Bronchial epithelial cell (primary cell): ENCODE measurements at places on chromosomes 7 and 10.

GRCh38 chr10:71236286-71236685 is 23.9 kb downstream of the UNC5B start:
- DNase-seq = no peak

DNA sequence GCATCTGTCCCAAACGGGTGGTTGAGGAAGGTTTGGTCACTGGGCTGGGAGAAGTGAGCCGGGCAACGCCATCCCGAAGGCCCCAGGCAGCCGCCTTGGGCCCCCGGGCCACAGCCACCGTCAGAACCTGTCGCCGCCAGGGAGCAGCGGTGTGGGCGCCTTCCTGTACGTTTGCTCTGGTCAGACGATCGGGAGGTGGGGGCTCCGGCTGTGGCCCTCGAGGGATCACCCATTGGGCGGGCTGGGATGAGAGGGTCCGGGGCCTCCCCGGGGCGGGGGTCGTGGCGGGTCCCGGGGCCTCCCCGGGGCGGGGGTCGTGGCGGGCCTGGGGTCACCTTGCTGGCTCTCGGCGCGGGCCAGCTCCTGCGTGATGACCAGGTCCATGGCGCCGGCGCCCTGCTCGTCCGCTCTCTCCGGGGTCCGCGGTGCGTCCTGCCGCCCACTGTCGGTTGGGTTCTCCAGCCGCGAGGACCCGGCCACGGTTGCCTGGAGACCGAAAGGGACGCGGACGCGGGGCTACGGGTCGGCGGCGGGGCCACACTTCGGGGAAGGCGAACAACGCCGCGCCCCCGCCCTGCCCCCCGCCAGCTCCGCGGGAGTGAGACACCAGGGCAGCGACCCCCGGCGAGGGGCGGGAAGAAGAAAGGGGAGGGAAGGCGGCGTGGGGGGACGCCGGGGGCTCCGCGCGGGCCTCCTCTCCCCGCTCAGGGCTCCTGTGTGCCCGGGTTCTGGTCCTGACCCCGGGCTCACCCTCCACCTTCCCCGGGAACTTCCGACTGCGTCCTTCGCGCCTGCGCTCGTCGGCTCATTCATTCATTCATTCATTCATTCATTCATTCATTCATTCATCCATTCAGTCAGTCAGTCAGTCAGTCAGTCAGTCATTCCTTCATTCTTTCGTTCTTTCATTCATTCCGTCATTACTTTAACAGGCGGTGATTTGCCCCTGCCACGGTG is at the start of gene CFAP46:
CFAP46 (minus strand) TSS at position 470 of the 957 bp plus-strand sequence; CDS start at position 384, 86 bp downstream.
- no peak for DNase-seq

GRCh38 chr10:13396369-13396768 is 48.3 kb upstream of the SEPHS1 start:
- DNase-seq = no peak

- no peak for DNase-seq
Measured at GRCh38 chr7:44333911-44334733, 8.7 kb upstream of the CAMK2B start.

DNA sequence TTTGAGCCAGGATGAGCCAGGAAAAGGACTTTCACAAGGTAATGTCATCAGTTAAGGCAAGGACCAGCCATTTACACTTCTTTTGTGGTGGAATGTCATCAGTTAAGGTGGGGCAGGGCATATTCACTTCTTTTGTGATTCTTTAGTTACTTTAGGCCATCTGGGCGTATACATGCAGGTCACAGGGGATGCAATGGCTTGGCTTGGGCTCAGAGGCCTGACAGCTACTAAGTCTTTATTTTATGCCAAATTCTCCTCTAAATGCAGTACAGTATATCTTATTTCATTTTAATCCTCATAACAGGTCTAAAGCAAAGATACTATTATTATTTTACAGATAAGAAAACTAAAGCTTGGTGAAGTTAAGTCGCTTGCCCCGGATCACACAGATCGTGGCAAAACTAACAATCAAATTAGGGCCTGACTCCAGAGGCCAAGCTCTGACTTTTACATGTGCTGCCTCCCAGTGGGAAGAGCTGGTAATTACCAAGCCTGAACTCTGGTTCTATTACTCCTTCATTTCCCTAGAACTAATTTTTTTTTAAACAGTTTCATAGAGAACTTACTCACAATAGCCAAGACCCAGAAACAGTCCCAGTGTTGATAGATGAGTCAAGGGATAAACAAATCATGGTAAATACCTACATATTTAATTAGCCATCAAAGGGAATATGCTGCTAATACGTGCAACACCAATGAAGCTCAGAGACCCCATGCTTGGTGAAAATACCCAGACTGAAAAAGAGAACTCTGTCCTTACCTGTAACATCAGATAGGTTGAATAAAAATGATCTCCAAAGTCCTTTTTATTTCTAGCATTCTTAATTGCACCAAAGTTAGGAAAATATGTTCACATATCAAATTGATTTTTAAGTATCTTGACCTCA is 35.4 kb downstream of the C7orf25 start:
- peak; percentile 66 for DNase-seq

DNA sequence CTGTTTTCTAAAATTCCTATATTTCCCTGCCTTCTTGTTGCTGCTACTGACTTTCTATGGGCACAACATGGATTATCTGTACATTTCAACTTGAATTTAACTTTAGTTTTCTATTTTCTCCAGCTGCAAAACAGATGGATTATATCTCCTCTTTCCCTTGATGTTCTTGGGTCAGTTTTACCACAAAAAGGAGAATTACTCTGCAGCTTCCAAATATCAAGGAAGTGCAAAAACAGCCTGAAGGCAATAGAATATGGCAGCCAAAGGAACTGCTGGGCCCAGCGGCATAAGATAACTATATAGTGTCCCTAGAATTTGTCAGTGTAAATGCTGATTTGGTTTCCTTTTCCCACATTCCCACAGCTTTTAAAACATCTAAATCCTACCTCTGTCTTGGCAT is 29.1 kb downstream of the CPED1 start:
- no peak for DNase-seq

DNA sequence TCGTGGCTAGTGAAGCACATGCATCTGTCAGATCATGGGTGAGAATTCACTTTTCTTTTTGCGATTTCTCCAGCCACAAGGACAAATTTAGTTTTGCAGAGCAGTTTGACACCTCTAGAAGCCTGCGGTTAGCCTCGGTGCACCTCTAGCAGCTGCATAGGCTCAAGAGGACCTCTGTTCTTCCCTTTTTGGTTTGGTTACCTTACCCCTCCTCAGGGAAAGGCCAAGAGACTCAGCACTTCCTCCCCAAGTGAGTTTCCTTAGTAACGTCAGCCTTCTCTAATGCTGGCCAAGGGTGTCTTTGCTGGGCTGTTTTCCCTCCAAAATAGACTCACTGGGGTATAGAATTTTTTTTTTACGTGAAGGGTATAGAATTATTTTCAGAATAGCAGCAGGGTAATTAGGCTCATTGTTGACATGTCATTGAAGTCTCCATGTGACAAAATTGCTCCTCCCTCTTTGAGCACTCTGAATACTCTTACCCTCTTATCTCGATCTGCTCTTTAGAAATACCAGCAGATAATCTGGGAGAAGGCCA is 97.8 kb downstream of the AUTS2 start:
- DNase-seq = no peak

- DNase-seq = no peak
Measured at GRCh38 chr7:159104188-159104920, 40.3 kb downstream of the VIPR2 start.

DNA sequence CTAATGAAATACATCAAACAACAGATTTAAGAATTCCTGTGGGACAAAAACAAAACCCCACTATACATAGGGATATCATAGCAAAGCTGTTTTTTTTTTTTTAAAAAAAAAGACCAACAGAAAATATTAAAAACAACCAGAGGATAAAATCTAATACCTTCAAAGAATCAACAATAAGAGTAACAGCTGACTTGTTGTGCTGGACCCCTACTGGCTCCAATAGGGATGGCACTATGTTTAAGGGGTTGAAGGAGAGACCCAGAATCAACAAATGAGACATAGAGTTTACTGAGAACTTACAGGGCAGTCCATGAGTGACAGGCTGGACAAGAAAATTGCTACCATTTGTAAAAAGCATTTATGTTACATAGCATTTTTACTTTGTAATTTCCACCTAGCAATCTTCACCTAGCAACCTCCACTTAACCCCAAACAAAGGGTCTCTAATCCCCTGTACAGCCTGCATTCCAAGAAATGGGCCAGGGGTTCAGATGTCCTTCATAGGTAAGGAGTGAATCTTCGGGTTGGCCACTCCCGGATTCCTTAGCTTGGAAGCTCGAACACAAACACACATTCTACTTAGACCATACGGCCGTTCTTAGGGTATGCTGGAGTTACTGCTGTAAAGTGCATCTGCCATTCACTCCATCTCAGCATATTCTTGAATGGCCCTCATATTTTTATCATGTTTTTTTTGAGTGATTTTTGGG is 25.8 kb downstream of the ASZ1 start:
- DNase-seq = peak; percentile 25

DNA sequence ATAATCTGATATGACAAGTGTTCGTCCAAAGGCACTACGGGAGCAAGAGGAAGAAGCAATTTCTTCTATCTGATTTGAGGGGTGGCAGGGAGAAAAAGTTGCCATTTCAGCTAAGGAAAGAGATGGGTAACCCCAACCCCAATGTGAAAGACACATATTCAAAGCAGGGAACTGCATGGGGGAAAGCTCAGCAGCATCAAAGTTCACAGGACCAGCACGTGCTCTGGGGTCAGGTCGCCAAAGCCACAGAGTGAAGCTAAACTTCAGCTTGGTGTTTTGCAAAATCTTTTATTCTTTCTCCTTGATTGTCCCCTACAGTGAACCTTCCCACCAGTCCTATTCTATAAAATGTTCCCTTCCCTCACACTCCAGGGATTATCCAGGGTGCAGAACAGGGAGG is 112.8 kb upstream of the PPP2R2D start:
- DNase-seq = no peak

- no peak for DNase-seq
Measured at GRCh38 chr7:81260152-81260551, 341.3 kb upstream of the SEMA3C start.

GRCh38 chr10:110310741-110311140 is 6.0 kb upstream of the SMNDC1 start:
- no peak for DNase-seq

GRCh38 chr7:141674171-141674671 is 27.7 kb downstream of the DENND11 start:
- peak; percentile 86 for DNase-seq

GRCh38 chr7:112668561-112668960 is 121.6 kb downstream of the TMEM168 start:
- no peak for DNase-seq

DNA sequence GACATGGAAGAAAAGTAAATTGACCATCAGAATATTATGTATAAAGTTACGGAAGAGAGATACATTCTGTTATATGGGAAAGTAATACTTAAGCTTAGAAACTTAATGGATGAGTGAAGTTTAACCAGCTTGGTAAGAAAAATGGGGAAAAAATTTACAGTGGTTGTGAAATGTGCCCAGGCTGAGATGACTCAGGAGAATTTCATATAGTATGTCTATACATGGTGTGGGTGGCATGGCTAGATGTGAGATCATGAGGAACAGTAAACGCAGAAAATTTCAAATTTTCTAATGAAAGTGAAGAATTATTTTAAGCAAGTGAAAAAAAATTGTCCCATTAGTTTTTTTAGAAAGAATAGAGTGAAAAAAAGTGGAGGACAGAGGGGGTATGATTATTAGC is 552.5 kb upstream of the SORCS1 start:
- peak; percentile 37 for DNase-seq

- peak; percentile 88 for DNase-seq
Measured at GRCh38 chr7:155665957-155666287, 21.5 kb downstream of the RBM33 start.

DNA sequence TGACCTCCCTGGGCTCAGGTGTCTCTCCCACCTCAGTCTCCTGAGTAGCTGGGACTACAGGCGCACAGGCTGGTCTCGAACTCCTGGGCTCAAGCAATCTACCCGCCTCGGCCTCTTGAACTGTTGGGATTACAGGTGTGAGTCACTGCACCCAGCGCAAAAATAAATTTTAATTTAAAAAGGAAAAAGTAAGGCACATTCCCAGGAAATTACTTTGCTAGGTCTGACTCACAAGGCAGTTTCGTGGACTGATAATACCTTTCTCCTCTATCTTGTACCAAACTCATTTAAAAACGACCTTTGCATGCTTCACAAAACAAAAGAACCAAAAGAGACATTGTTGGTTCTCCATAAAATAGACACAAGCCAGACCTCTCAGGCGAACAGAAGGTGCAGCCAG is 29.7 kb downstream of the PARP12 start:
- DNase-seq = peak; percentile 64

DNA sequence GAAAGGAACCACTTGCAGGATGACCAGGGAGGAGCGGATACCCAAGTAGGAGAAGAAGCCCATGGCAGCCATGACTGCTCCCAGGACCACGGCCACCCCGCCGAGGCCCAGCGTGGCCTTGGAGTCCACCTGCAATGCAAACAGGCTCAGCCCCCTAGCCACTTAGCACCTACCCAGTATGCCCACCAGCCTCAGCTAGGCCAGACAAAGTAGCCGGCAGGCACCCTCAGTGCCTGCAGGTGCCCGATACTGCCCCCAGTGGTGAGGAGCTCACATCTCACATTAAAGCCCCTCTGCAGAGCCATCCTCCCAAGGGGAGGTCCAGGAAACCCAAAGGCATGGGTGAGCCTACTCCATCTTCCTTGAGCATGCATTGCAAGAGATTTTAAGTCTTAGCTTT is 6.6 kb downstream of the NPC1L1 start:
- peak; percentile 12 for DNase-seq

GRCh38 chr10:49309691-49310411 is 10.9 kb downstream of the C10orf71 start:
- DNase-seq = no peak

GRCh38 chr10:77458986-77459590 is 178.5 kb downstream of the KCNMA1 start:
- DNase-seq = peak; percentile 30
